ENCODE measurements at places on chromosomes 16 and 17. TPM values are rescaled to one million over a fixed set of nuclear protein-coding genes. Genes with fewer than 3 reads are reported as not detected.
A peak's percentile ranks its signal among the peaks of the same experiment; 100 is the strongest.

ZNF594 gene
- total RNA-seq: 16.2 TPM

NUDT16L1 gene
- 65.1 TPM for total RNA-seq

DNA sequence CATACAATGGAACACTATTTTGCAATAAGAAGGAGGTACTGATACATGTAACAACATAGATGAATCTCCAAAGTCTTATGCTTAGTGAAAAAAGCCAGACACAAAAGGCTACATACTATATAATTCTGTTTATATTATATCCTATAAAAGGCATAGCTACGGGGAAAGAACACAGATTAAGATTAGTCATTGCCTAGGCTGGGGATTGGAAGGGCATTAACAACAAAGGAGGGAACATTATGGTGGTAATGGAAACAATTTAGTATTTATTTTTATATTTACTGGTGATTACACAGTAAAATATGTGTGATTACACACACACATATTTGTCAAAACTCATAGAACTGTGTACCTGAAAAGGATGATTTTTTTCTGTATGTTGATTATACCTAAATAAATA lies 278.1 kb downstream of the ZFHX3 start:
- no peaks in the 10 kb centered on the region for H3K27me3 ChIP-seq
- peaks cover 22% of the 10 kb centered on the region for H3K4me1 ChIP-seq
- no peak overlapping the region for H3K4me3 ChIP-seq
- H3K36me3 ChIP-seq: no peaks in the 10 kb centered on the region

- H3K27me3 ChIP-seq: 0 out of 2 replicates have a peak, but pooled peaks cover 3% of the 10 kb centered on the region
- H3K36me3 ChIP-seq: no peaks in the 10 kb centered on the region
- DNase-seq: no peak
- H3K4me3 ChIP-seq: no peak overlapping the region
These were observed 68.1 kb upstream of the TMEM132E start for GRCh38 chr17:34511265-34511664.

- H3K27me3 ChIP-seq: peaks cover 34% of the 10 kb centered on the region
- no peak within 1 kb of the TSS for H3K27ac ChIP-seq
- peak within 1 kb of the TSS; percentile 83 for H3K4me3 ChIP-seq
- no peaks in the 10 kb centered on the region for H3K36me3 ChIP-seq
- peak; percentile 94 for DNase-seq
These were observed at the start of gene MYOCD for GRCh38 chr17:12665263-12666210. Gene MYOCD, plus strand, starts transcription at chr17:12665890. Its CDS starts 299 bp downstream, at chr17:12666189.

GRCh38 chr16:85363881-85364280 lies 249.2 kb upstream of the GSE1 start:
- H3K4me1 ChIP-seq: no peaks in the 10 kb centered on the region
- H3K27ac ChIP-seq: no peak overlapping the region
- H3K4me3 ChIP-seq: no peak overlapping the region
- H3K36me3 ChIP-seq: no peaks in the 10 kb centered on the region
- H3K27me3 ChIP-seq: no peaks in the 10 kb centered on the region

DNA sequence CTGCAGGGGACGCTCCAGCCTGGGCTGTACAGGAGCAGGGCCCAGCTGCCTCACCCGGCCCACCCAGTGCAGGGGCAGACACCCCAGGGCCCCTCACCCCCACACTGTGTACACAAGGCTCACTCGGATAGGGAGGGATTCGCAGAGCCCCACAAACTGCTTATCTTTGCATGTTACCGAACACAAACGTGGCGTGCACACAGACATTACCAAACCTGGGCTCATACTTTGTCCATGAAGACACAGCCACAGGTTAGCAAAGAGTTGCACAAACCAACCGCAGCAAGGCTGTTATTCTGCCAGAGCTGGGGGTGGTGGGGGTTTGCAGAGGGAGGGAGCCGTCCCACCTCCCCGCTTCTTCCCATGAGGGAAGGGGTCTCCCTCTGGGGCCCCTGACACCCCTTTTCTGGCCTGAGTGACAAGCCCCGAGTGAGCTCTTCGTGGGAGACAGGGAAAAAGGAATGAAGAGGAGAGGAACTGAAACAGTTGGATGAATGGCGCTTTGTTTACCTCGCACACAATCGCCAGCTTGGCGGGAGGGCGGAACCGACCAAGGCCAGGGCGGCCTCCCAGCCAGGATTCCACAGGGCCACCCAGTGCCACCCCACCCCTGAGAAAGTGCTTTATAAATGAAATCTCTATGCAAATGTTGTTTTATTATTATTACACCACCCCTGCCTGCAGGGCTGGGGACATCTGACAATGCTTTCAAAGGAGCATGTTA lies 434 bp upstream of the CPSF4L start:
- peak; percentile 53 for DNase-seq
- H3K4me1 ChIP-seq: peaks cover 16% of the 10 kb centered on the region
- peak overlapping the region; percentile 35 for H3K4me3 ChIP-seq
- H3K36me3 ChIP-seq: no peaks in the 10 kb centered on the region

- peak; percentile 43 for DNase-seq
- no peak overlapping the region for H3K27ac ChIP-seq
- H3K4me3 ChIP-seq: no peak overlapping the region
- no peaks in the 10 kb centered on the region for H3K36me3 ChIP-seq
- H3K4me1 ChIP-seq: peaks cover 20% of the 10 kb centered on the region
These were observed 95.8 kb upstream of the CORO6 start for GRCh38 chr17:29718446-29719039.
